ENCODE measurements at places on chromosomes 3 and 15.

GRCh38 chr3:197485143-197485542 lies 70.6 kb downstream of the BDH1 start:
- DNase-seq = no peak

GRCh38 chr15:50813865-50814264 lies 48.4 kb upstream of the SPPL2A start:
- no peak for DNase-seq

GRCh38 chr3:71521021-71521352 lies 62.5 kb downstream of the FOXP1 start:
- DNase-seq = no peak

GRCh38 chr3:18135060-18135814 lies 289.9 kb downstream of the SATB1 start:
- no peak for DNase-seq

DNA sequence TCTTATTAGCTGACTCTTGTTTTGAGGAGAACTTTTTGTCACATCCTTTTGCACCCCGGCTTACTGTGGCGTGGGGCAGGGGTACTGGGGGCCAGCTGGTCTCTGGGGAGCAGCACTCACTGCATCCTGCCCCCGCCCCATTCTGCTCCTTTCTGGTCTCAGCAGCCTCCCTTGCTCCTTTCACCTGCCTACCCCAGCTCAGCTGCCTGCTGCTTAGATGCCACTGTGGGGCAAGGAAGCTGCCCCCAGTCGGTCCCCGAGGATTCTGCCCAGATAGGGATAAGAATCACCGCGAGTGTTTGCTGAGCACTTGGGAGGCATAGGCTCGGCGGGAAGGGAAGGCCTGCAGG lies 32.0 kb downstream of the APBA2 start:
- DNase-seq = no peak

GRCh38 chr3:187669675-187670504 lies at the start of gene SST:
SST (minus strand) TSS chr3:187670394; CDS start chr3:187670291, 103 bp downstream.
- no peak for DNase-seq

- no peak for DNase-seq
Measured at GRCh38 chr15:25240461-25241021, 198.3 kb downstream of the UBE3A start.

DNA sequence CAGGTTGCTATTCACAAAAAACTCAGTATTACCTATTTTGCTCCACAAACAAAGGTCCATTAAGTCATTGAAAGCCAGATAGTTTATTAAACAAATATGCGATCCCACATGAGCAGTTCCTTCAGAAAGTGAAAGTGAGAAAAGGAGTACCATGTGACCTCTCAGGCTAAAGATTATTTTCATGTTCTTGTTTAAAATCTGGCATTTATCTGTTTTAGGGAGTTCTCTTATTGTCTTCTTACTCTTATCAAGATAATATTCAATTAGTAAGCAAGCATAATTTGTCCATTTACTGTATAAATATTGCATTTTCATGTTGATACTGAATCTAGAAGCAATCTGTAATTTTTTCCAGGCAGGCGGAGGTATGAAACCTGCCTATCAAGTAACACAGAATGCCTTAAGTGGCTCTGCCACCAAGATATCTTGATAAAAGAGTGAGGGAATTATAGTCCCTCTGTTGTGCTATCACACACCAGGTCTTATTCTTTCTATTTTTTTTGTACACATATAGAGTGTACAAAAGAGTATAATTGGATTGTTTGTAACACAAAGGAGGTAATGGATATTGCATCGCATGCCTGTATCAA lies 20.1 kb upstream of the PLSCR5 start:
- DNase-seq = no peak

GRCh38 chr3:46709721-46710120 lies 7.9 kb downstream of the PRSS50 start:
- DNase-seq = no peak

- peak; percentile 73 for DNase-seq
Measured at GRCh38 chr15:70062321-70062956, 35.3 kb downstream of the TLE3 start.

GRCh38 chr3:11651900-11652299 lies 8.2 kb upstream of the VGLL4 start:
- DNase-seq = no peak

- no peak for DNase-seq
Measured at GRCh38 chr3:36317915-36318314, 62.4 kb upstream of the STAC start.

DNA sequence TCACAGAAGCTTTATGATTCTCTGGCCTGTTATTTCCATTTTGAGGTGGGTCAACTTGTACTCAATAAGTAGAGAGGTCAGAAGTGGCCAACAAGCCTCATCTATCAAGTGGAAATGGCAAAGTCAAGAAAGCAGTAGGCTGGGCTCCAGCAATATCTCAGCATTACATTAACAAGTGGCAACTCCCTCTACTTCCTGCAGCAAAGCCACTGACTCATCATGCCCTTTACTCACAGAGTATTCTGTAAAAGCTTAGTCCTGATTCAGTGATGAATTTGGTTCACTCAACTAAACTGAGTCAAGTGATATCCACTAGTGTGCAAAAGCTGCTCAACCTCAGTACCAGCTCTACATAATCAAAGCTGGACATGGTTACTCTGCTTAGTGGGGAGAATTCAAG lies 954.6 kb downstream of the EPHA3 start:
- DNase-seq = no peak

- no peak for DNase-seq
Measured at GRCh38 chr3:10505050-10505790, at the start of gene ATP2B2. ATP2B2 (minus strand) TSS chr3:10505586; CDS start chr3:10449543, 56,043 bp downstream.

GRCh38 chr15:91553196-91553854 lies 300.2 kb upstream of the SLCO3A1 start:
- peak; percentile 95 for DNase-seq

DNA sequence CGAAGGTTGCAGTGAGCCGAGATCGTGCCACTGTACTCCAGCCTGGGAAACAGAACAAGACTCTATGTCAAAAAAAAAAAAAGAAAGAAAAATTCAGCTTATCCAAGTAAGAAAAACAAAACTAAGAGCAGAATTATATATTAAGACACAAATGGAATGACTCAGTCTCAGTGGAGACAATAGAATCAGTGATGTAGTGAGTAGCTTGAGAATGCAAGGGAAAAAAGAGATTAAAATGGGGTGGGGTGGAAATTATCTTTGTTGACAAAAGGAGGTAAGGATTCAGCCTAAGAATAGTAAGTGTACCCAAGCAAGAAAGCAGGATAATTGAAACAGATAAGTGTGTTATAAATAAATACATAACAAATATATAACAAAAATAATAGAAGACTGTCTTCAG lies 70.7 kb downstream of the BLM start:
- DNase-seq = no peak

GRCh38 chr3:189727898-189728297 lies 96.7 kb downstream of the TP63 start:
- no peak for DNase-seq

DNA sequence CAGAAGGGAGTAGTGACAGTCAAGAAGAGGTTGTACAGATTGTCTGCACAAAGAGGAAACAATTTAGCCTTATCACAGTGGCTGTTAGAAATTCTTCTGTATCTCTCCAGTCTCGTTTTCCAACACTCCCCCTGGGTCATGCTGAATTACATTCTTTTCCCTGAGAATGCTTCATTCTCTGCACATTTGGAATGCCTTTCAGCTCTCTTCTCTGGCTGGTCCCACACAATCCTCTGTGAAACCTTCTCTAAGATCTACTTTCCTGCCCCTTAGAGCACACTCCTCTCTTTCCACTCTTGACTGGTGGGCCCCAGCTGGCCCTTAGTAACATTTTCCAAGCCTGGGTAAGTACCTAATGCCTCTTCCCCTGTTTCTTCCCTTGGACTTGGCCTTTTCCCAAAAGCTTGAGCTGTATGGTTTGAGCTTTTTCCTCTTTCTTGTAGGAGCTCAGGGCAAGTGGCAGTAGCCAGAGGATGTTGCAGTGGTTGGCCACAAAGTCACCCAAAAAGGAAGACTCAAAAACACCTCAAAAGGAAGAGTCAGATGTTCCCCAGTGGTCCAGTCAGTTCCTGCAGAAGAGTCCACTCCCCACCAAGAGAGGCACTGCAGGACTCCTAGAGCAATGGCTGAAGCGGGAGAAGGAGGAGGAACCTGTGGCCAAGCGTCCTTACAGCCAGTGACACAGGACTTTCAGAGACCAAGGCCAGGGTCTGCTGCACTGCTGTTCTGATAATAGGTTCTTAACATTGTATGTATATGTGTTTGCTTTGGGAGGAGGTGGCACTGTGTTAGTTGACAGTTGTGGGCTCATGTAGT lies 25.7 kb downstream of the HMCES start:
- no peak for DNase-seq

GRCh38 chr3:31671976-31672375 lies 139.3 kb downstream of the STT3B start:
- DNase-seq = no peak

DNA sequence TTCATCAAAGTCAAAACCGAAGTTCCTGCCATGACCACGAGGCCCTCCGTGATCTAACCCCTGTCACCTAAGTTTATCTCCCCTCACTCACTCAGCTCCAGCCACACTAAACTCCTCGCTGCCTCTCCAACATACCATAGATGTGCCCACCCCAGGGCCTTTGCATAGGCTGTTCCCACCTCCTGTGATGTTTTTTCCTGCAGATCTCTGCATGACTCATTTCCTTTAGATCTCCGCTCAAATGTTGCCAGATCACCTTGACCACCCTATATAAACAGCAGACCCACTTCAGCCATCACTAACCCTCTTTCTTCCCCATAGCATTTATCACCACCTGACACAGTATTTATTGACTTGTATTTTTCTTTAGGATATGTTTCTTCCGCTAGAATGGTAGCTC lies 58.5 kb downstream of the HRH1 start:
- DNase-seq = no peak

DNA sequence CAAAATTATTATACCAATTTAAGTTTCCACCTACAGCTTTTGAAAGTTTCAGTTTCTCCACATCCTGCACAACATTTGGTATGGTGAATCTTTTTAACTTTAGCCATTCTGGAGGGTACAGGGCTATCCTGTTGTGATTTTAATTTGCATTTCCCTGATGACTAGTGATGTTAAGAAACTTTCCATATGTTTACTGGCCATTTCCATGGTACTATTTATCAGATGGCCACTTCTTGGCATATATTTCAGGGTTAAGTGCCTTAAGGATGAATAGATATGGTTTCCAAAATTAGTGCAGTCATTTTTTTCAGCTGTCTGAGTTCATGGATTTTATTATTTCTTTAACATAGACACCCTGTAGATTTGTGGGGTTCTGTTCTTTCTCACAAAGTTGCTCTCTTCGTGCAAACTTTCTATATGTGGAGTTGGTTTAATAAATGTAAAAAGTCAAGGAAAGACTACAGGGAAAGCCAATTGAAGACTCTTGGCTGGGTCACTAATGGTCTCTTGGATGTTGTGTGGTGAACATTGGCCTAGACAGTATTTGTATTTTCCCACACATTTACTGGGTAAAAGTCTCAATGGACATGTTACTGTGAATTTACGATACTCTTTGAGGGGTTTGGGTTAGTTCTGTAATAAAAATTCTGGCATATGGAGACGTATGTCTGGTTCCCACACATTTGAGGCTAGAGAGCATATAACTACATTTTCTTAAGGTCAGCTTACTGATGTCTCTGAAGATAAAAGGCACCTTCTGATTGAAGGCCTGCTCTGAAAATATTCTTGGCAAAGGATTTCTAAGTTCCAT lies 147.5 kb upstream of the PDZRN3 start:
- no peak for DNase-seq

- DNase-seq = peak; percentile 54
Measured at GRCh38 chr15:83210619-83211018, 3.0 kb upstream of the HDGFL3 start.

- no peak for DNase-seq
Measured at GRCh38 chr3:56952061-56952460, 108.4 kb upstream of the SPATA12 start.

DNA sequence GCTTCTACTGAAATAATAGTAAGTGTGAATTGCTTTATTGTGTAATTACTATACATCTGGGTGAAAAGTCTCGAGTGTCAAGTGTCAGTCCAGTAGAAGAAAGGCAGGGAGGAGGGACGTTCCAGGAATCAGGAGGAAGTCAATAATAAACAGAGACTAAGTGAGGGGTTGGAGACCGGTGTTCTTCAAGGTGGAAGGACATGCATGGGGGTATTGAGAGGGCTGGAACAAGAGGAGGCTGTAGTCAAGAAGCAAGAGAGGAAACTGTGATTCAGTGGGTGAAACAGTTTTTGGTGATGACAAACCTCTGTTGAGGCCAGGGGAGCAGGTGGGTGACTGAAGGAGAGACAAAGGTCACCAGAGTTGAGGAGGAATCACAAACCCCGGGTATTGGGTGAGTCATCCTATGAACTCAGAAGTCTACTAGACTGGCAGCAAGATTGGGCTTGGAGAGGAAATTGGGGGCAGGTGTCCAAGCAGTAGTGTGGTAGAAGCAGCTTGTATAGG lies 11.6 kb upstream of the SCAMP5 start:
- DNase-seq = no peak

DNA sequence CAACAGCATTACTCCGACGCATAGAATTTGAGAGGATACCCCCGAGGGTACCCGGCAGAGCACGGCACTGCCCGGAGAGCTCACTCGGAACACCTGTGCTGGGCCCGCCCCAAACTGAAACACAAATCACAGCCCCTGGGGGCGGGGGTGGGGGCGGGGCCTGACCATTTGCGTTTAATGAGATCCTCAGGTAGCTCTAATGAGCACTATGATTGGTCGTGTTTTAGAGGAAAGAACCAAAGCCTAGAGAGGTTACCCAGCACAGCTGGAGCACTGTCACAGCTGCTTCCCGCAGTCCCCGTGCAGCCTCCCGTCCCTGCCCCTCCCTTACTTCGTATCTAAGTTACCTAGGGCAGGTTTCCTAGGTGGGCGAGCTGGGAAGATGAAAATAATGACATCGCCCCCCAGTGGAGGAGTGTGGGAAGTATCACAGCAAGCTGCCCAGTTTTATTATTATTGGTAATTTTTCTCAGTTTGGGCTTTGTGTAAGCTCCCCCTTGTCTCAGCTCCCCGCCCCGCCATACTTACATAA lies 187.1 kb downstream of the PDE8A start:
- DNase-seq = peak; percentile 26

DNA sequence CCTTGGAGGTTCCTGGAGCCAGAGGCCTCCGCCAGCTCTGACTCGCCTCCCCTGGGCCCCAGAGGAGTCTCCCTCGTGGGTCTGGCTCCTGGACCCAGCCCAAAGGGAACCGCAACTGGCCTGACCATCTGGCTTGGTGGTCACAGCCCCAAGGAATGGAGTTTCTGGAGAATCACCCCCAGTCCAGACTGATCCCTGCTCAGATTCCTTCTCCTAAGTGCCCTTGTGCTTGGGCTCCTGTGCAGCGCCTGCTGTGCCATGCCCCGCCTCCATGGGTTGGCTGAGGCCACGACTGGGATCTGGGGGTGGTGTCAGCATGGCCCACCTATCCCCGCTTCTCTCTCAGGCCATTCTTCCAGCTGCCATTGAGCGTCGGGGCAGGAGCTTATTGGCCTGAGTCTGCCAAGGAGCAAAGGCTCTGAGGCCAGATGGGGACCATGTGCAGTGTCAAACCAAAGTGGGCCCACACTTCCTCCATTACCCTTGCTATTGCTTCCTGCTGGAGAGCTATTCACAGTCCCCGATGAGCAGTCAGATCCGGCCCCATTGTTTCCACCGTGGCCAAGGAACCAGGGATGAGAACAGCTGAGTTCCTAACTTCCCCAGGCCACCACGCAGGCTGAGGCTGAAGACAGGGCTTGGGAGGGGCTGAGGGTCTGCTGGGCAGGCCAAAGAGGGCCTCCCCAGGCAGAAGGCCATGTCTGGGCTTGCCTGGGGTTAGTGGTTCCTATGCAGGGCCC lies 19.0 kb downstream of the CSPG4 start:
- no peak for DNase-seq

Measured in NCI-H1417 treated with DMSO at 0.1 percent for 48 hours (cell line).